Neural progenitor cell (in vitro differentiated cells): ENCODE measurements at places on chromosomes 5 and 9.
A peak's percentile ranks its signal among the peaks of the same experiment; 100 is the strongest.

DNA sequence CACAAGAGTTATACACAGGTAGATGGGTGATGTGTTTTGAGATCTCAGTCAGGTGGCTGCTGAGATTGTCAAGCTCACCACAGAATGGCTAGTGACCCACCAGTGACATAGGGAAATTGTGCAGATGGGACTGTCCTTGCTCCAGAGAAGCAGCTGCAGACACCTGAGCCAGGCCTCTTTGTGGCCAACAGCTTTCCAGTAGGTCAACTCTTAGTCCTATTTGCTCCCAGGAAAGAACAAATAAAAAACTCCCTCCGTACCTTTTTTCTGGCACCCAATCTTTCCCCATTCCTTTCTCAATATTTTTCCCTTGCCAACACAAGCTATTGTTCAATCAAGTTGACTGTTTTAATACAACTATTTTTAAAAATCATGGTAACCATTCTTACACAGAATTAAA is 14.2 kb downstream of the IARS1 start:
- no peak for DNase-seq

DNA sequence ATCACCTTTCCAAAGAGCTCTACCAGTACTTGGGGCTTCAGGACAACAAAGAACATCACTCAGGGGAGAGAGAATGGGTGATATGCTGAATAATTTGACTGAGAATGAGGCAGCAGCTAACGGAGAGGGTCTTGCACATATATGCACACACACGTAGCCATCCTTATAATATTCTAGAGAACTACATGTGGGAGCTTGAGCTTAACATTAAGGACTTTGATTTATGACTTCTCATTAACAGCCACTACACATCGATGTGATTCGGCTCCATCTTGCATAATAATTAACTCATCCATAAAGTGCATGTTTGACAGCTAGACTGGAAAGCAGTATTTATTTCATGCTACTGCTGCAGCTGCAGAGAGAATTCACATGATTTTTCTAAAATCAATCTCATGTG is 163.4 kb downstream of the RAB3C start:
- DNase-seq = no peak

DNA sequence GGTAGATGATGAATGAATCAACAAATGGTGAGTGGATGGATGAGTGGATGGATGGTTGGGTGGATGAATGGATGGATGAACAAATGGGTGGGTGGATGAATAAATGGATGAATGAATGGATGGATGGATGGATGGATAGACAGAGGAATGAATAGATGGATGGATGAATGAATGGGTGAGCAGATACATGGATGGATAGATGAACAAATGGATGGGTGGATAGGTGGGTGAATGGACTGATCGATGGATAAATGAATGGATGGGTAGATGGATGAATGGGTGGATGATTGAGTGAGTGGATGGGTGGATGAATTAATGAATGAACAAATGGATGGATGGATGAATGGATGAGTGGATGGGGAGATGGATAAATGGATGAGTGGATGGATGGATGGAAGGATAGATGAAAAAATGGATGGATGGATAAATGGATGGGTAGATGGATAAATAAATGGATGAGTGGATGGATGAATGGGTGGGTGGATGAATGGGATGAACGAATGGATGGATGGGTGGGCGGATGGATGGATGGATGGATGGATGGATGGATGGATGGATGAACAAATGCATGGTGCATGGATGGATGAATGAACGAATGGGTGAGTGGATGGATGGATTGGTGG is 85.7 kb downstream of the PHF2 start:
- DNase-seq = no peak

DNA sequence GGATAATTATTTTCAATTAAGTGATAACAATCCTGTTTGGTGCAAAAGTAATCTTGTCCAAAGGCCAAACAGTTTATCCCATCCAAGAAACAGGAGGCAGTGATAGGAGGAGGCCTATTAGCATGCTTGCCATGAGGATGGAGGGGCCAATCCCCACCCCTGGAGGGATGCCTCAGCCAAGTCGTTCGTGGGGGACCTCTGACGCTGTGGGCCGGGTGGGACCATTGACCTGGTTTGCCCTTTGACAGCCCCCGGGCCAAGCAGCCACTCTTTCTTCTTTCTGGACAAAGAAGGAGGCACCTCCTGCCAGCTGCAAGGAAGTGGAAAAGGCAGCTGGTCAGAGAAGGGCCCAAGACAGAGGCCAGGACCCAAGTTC is 39.5 kb upstream of the GRHPR start:
- DNase-seq = no peak

- peak; percentile 40 for DNase-seq
Observed at GRCh38 chr5:89570557-89570956, 687.6 kb upstream of the MEF2C start.

DNA sequence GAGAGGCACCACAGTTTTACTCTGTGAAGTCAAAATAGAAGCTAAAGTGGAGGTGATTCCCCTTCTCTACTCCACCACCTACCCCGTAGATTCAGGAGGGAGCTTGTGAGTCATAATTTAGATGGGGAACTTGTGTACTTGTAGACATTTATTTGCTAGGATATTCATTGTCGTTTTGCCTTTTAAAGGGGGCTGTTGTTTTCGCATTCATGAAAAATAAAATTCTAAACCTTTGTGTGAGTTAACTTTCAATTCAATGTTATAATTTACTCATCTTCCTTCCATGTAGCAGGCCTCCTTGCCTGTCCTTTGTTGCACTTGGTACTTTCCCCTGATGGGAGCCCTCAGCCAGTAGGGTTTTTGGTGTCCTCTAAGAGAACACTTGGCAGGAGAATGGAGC is 22.0 kb downstream of the SECISBP2 start:
- DNase-seq = no peak

- peak; percentile 83 for DNase-seq
Observed at GRCh38 chr5:168747987-168748777, 169.0 kb upstream of the PANK3 start.

GRCh38 chr9:106829666-106830408 is 33.1 kb upstream of the ZNF462 start:
- DNase-seq = no peak

- peak; percentile 85 for DNase-seq
Observed at GRCh38 chr5:16160706-16161105, 18.9 kb downstream of the MARCHF11 start.

DNA sequence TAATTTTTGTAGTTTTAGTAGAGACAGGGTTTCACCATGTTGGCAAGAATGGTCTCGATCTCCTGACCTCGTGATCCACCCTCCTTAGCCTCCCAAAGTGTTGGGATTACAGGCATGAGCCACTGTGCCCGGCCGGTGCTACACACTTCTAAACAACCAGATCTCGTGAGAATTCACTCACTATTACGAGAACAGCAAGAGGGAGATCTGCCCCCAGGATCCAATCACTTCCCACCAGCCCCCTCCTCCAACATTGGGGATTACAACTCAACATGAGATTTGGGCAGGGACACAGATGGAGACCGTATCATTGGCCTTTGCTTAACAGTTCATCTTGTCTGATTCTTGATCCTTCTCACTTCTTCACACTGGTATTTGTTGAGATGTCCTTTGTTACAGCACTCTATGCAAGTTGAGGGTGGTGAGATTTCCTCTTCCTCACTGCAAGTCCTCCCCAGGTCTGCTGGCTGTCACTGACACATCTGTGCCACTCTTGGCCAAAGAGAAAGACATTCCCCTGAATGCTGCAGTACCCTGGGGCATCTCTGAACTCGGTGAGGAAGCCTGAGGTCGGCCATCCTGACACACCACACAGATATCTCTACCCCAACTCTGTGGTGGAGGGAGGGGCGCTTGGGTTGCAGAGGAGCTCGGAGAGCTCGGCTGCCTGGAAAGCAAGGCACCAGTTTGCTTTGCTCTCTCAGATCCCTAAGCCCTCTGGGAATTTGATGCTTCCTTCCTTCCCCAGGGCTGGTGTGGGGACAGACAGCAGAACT is 4.2 kb upstream of the SUB1 start:
- no peak for DNase-seq

- no peak for DNase-seq
Observed at GRCh38 chr5:94692581-94692980, 74.1 kb downstream of the SLF1 start.

DNA sequence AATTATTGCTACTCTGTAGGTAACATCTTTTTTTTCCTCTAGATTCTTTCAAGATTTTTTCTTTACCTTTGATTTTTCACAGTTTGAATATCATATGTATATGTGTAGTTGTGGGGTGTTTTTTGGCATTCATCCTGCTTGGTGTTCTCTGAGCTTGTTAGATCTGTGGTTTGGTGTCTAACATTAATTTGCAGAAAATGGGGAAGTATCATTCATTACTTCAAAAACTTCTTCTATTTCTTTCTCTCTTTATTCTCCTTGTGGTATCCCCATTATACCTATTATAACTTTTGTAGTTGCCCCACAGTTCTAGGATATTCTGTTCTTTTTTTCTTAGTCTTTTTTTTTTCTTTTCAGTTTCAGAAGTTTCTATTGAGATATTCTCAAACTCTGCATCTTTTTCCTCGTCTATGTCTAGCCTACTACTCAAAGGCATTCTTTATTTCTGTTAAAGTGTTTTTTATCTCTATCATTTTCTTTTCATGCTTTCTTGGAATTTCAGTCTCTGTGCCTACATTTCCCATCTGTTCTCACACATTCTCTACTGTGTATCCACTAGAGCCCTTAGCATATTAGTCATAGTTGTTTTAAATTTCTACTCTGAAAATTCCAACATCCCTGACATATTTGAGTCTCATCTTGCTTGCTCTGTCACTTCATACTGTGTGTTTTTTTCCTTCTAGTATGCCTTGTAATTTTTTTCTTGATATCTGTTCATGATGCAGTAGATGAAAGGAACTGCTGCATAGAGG is 60.1 kb upstream of the GNA14 start:
- DNase-seq = no peak

- no peak for DNase-seq
Observed at GRCh38 chr5:79566896-79567295, 45.3 kb upstream of the TENT2 start.

- no peak for DNase-seq
Observed at GRCh38 chr5:128766406-128766805, 198.9 kb upstream of the SLC27A6 start.

- no peak for DNase-seq
Observed at GRCh38 chr5:95628933-95629332, 9.0 kb downstream of the GPR150 start.

DNA sequence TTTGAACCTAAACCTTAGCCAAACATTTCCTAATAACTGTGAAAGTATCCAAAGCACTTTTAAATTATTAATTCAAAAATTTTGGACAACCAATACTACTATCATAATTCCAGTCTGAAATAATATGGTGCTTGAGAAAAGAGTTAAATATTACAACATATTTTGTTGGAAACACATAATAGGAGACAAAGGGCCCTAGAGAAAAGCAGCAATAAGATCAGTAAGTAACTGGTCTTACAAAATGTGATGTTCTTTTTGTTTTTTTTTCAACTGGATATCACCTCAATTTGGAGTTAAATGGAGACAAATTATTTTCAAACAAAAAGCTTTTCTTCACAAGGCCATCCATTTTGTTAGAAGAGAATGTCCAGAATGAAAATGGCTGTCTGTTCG is 21.1 kb downstream of the SRFBP1 start:
- no peak for DNase-seq

- DNase-seq = no peak
Observed at GRCh38 chr5:112413611-112414010, 5.5 kb downstream of the EPB41L4A start.

DNA sequence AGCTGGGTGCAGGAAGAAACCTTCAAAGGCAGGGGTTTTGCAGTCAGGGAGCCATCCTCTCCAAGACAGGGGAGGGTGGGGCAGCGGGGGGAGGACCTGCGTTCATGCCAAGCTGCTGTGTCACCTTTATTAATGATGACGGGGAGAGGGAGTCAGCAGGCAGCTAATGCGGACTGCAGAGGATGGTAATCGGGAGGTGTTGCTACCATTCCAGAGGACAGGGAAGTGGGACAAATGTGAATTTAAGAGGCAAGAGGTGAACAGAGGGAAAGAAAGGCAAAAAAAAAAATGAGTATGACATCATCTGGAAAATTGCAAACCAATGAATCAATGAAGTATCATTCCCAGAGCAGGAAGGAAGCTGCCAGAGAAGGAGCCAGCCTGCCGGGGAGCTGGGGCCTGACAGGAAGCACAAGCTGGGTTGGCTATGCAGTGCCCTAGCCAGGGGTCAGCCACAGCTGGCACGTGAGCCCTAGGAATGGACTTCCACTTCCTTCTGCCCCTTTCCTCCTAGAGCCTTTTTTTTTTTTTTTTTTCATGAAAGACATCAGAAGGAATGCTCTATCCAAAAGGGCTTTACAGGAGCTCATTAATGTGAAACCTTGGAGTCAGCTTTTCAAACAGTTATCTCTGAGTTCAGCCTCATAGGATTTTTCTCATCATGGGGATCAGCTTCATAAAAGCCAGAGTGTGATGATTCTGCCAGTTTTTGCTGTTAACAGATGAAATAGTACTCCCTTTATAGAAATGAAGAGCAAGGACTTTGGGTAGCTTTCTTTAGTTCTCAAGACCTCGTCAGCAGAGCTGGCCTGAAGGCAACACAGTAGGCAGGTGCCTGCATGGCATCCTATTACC is 9.2 kb downstream of the INSYN2B start:
- DNase-seq = no peak

GRCh38 chr5:107389130-107389774 is 281.5 kb downstream of the EFNA5 start:
- DNase-seq = no peak

- DNase-seq = no peak
Observed at GRCh38 chr9:89145097-89145496, 33.5 kb downstream of the SHC3 start.

- no peak for DNase-seq
Observed at GRCh38 chr5:179203248-179203647, 142.0 kb downstream of the ADAMTS2 start.

DNA sequence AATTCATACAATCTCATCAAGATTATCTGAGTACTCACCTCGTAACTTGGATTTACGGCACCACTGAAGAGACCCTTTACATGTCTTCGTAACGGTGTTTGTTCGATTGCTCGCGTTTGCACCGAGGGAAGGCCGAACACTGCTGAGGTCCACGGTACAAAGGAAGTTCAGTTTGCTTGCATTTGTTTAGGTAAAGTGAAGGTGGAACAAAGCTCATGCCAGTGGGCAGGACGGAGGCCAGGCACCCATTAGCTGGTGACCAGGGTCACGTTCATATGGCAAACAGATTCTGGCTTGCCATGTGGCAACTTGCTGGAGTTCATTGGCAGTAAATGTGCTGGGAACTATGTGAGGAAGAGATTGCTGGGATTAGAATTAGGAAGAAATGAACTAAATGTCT is 164.8 kb downstream of the MACROH2A1 start:
- no peak for DNase-seq

- no peak for DNase-seq
Observed at GRCh38 chr5:116622375-116623050, 47.9 kb upstream of the SEMA6A start.

DNA sequence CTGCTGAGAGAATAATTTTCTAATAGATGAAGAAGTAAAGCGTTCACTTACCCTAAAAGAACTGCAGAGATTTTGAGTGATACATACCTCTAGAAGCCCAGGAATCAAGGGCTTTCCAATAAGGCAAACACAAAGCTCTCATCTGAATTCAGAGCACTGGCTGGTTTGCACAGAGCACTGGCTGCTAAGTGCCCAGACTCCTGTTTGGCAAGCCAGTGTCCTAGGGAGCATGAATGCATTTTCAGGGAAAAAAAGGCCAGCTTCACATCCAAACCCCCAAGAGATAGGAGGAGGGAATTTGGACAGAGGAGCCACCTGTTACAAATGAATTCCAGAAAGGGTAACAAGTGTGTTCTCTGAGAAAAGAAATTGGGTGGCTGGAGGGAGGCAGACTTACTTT is 65.3 kb downstream of the ARSB start:
- DNase-seq = no peak

- DNase-seq = peak; percentile 67
Observed at GRCh38 chr9:6757132-6757455, 679 bp upstream of the KDM4C start.
